Transverse colon (tissue), 4 donors: ENCODE measurements at places on chromosomes 6 and 20. TPM values are rescaled to one million over a fixed set of nuclear protein-coding genes. Genes with fewer than 3 reads are reported as not detected.

ABHD16B gene
- total RNA-seq = not detected

TCP11 gene
- not detected for total RNA-seq

DNA sequence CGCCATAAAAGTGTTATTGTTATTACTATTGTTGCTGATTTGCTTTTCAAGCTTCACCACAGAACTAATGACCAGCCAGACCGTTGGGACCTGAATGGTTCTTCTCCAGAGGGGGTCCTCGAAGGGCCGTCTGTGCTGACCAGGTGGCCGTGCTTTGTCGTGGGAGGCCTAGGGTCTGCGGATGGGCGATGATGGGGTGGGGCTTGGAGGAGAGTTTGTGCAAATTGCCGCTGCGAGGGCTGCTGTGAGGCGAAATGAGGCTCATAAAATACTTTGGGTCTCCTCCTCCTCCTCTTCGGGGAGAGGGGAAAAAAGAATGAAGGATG, 6.0 kb upstream of the ZBTB22 start:
- peak overlapping the region; percentile 91 for H3K27ac ChIP-seq
- no peaks in the 10 kb centered on the region for H3K36me3 ChIP-seq
- H3K27me3 ChIP-seq = no peaks in the 10 kb centered on the region

SNRPB2 gene
- total RNA-seq = 27.4 TPM

CLPSL1 gene
- not detected for total RNA-seq

DNA sequence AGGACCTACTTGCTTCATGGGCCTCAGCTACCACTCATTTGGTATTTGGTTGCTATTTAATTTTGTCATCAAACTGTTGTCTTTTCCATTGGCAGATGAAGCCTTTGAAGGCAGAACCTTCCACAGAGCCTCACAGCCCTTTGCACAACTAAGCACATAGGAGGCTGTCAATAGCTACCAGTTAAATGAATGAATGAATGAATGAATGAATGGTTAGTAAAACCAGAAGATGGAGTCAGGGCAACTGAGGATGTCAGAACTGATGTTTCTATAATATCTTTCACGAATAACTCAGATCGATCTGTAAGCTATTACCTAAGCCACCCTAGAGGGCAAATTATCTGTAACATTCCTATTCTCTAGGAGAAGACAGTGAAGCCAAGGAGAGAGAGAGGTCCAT, 19.1 kb downstream of the BNIP5 start:
- peaks cover 50% of the 10 kb centered on the region for H3K4me1 ChIP-seq
- H3K4me3 ChIP-seq = no peak overlapping the region
- H3K36me3 ChIP-seq = no peaks in the 10 kb centered on the region
- no peak for DNase-seq
